ENCODE measurements at places on chromosomes 6 and 20.

DNA sequence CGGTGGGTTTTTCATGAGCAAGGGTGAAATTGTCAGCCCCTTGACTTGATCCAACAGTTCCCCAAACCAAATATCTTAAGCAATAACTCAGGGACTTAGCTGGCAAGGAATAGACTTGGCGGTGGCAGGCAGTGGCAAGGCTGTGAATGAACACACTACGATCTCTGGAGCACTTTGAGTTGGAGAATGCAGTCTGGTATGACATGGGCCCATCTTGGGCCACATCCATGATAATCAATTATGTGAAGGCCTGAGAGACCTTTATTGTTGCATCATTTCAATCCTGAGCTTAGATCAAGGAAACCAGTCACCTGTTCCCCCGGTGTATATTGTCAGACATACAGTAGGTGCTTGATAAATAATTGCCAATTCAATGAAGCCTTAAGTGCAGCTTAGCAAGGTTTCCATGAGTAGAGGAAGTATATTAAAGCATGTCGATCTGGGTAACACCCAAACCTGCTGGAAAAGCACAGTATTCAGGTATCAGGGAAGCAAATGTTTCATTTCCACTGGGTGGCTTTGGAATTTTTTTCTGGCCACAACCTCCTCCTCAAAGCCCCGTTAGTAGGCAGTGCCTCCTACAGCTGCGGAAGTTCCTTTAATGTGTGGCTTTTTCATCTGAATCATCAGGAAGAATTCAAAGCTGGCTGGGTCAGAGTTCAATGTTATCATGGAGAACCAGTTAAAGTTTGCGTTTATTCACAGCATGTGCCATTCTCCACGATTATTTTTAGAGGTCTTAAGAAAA is 10.2 kb downstream of the CASS4 start:
- no peak for DNase-seq

GRCh38 chr20:33567949-33568348 is 78.1 kb downstream of the CBFA2T2 start:
- DNase-seq = no peak

DNA sequence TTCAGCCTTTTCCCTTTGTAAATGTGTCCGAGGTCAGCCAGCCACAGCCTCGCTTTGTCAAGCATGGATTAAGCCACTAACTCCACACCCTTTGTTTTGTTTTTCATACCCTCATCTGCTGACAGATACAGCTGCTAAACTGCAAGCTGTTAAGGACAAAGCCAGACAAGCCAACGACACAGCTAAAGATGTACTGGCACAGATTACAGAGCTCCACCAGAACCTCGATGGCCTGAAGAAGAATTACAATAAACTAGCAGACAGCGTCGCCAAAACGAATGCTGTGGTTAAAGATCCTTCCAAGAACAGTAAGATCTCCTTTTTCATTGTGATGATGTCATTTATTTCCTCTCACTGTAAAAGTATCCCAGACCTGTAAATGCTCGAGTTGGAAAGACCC is 269.3 kb downstream of the ARHGAP18 start:
- no peak for DNase-seq

DNA sequence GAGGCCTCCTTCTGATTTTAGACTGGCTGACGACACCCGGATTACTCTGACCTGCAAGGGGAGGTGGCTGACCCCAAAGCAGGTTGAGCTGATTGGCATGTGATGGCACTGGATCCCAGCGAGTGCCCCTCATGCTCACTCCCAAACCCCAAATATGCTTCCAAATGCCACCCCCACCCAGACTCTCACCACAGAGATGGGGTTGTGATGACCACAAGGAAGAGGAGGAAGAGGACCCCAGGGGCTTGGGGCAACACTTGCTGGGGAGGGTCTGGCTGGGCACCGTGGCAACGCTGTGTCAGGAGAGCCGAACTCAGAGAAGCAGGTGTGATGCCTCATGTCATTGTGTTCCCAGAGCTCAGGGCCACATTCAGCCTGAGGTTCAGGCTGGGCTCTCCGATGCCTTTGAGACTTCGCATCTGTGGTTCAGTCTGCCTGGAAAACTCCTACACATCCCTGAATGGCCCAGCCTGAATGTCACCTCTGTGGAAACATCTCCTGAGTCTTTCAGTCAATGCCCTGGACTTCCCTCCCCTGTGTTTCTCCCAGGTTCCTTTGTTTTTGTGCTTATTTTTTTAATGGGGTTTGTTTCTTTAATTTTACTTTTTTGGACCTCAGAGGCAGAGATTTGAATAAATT is 169.1 kb upstream of the PMEPA1 start:
- DNase-seq = no peak

- no peak for DNase-seq
Measured at GRCh38 chr6:17395112-17395511, 1.7 kb downstream of the CAP2 start.

GRCh38 chr20:48788486-48789072 is 39.2 kb downstream of the PREX1 start:
- no peak for DNase-seq

DNA sequence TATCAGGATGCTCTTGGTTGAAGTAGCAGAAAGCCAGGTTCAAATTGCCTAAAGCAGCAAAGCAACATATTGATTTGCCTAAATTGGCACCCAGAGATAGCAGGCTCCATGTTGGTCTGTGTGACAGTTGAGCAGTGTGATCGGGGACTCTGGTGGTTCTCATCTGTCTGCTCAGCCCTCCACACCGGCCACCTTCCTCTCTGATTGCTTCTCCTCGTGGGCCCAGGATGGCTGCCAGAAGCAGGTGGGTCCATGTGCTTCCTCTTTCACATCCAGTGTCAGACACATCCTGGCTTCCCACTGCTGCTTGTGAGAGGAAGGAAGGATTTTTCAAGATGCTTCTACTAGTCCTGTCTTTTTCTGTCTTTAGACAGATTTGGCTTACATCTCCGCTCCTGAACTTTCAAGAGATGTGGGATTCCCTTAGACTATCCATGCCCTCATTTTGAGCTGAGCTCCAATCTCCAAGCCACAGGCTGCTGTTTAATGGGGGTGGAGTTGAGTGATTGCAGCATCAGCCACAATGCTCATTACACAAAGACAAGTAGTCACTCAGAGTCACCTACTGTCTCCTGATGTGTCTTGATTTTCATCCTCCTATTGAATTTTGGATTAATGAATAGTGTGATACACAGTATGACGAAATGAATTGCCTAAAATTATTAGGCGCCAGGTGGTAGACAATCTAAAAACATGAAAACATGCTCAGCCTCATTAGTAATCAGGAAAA is 122.2 kb downstream of the ZDHHC14 start:
- no peak for DNase-seq

DNA sequence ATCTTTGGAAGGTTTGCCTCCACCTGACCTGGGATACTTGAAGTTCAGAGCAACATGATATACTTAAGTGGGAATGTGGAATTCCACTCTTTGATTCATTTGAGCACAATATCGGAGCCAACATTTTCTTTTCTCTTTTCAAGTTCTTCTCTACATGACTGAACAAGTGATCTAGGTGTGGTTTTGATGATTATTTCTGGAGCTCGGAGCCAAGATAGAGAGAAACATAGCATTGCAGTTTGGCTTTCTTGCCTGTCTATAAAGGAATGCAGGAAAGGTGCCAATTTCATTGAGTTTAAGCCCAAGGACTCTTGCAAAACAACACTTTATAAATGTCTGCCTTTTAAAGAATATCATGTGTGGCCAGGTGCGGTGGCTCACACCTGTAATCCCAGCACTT is 124.2 kb upstream of the FAM83B start:
- DNase-seq = no peak

All from stimulated activated CD8-positive, alpha-beta memory T cell treated with anti-CD3 and anti-CD28 coated beads, Interleukin-4, amount 100 ng/mL, for 4 hours (primary cell).